ENCODE measurements at places on chromosomes 4 and X.

- no peak for DNase-seq
Observed at GRCh38 chr4:136985683-136986082, 546.6 kb downstream of the PCDH18 start.

DNA sequence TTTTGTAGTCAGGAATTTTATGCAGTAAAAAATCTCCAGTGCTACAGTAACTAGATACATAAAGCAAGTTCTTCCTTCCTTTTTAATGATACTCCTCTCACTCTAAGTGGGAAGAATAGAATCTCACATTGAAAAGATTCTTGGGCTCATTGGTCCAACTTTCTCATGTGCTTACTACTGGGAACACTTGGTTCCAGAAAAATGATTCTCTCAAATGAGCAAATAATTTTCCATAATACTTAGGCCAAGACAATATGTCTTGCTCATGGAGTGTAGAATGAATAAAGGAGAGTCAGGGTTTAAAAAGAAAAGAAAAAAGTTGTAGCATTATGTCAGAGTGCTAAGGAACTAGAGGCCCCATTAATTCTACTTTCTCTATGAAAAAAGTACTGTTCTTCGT lies 197.8 kb downstream of the RASL11B start:
- DNase-seq, result no peak

GRCh38 chr4:108991551-108992328 lies 228.9 kb upstream of the ETNPPL start:
- DNase-seq, result no peak

DNA sequence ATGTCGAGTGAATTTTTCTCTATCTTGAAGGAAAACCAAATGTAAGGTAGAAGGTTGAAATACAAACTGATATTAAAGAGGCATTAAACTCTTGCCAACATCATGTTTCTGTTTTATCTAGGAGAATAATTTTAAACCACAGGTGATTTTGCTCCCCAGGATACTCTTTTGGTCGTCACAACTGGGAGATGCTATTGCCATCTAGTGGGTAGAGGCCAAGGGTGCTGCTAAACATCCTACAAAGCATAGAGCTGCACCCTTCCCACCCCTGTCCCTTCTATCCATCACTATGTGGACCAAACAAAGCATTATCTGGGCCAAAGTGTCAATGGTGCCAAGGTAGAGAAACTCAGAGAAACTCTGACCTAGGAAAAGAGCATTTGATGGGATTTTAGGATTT lies 154.6 kb upstream of the MAGEB2 start:
- DNase-seq, result no peak

GRCh38 chr4:81255524-81255923 lies 40.5 kb upstream of the PRKG2 start:
- DNase-seq, result no peak

DNA sequence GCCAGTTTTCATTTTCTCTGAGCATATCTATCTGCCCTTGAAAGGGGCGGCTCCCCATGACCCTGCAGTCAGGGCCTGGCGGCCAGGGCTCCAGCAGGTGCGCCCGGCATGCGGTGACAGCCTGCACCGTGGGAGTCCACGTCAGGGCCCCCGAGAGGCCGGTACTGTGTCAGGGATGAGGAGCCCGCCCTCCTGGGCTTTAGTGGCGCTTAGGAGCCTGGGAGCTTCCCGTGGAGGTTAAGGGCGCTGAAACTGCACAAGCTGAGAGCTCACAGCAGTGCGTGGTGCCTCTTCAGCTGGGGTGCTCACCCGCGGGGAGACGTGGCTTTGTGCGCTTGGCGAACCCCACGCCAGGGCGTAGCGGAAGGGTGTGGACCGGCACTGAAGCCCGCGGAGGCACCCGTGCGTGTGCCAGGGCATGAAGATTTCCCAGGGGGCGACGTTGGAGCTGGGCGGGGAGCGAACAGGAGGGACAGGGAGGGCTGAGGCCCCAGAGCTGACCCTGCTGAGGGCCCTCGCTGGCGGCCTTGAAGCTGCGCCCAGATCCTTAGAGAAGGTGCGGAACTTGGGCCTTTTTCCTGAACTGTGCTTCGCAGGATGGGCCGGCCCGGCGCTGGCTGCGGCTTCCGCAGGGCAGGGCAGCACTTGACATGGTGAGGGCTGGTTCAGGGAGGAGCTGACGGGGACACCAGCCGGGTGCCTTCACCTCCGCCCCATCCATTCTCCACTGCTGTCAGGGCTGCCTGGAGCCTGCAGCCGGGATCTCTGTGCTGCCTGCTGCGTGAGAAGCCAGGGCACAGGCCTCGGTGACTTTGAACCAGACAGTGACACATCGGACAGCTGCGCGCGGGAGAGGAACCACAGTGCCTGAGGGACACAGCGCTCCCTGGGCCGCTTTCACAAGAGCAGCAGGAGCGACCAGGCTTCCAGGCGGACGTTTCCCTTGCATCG lies 32.9 kb downstream of the HTT-AS start:
- DNase-seq, result no peak

DNA sequence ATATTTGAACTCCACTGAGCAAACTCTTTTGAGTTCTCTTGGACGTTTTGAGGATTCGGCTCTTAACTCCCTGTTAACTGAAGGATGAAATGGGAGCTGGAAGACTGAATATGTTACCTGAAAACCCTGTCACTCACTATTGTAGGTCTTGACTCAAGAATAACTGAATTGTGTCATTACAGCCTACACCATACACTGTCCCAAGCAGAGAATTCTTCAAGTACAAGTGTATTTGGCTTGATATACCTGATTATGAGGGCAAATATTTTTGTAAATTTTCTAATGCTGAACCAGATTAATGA lies 276.1 kb downstream of the CFAP299 start:
- DNase-seq, result no peak

DNA sequence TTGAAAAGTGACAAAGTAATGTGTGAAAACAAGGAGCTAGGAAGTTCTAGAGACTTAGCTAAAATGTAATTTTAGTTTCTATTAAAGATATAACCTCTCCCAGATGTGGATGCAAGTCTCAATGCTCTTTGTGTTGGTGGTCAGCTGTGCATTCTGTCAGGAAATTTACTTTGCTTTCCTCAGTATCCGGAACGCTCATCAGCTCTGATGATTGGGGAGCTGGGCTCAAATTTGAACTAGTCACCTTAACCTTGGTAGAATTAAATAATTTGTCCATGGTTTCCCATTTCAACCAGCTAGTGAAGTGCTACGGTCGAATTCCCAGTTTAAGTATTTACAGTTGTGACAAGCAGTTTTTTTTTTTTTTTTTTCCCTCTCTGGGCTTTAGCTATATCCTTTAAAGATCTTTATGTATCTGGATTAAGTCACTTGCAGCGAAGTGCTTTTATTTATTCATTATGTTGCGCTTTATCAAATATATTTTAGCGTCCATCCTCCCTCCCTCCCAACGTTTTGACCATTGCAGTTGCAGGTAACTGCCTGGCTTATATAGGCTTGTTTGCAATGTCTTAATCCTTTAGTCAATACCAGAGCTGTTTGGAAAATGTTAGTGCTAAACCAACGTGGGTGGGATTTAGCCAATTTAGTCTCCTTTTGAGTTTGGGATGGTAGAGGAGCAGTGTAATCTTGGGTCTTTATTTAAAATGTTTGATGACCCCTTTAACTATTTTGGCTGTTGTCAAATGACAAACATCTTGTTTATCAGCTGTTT lies 2.1 kb downstream of the OGT start:
- no peak for DNase-seq

GRCh38 chr4:82430964-82431745 lies 765 bp downstream of the ENOPH1 start:
- DNase-seq, result peak; percentile 48

DNA sequence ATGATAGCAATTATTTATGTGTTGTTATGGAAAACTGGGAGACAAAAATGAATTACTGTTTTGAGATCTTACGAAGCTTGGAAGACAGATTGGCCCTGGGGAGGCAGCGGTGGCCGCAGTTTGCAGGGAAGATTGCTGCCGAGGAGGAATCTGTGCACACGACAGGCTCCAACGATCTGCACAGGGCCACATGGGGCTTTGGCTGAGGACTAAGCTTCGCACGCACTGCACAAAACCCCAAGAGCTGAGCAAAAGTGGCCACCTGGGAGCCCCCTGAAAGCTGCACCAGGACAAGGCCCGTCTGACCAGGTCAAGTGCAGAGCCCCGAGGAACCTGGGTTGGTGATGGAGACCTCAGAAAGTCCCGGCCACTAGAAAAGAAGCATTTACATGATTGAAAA lies 5.2 kb upstream of the PDE6B start:
- DNase-seq, result no peak

GRCh38 chr4:153791746-153792617 lies 3.1 kb upstream of the SFRP2 start:
- peak; percentile 73 for DNase-seq

DNA sequence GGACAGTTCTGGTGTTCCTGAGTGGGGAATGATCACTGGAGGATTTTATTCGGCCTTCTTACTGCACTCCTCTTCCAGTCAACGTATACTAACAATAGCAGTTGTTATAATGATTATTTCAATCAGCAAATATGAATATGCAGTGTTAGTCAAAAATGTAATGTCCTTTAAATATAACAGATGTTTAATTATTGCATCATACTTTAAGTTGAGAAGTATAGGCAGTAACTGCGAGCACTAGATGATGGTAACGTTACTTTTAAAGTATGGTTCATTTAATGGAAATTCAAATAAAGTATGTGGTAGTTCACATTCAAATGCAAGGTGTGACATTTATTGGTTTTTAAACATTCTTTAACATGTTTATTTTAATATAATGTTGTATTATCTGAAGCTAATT lies 5.5 kb upstream of the BLTP1 start:
- no peak for DNase-seq

DNA sequence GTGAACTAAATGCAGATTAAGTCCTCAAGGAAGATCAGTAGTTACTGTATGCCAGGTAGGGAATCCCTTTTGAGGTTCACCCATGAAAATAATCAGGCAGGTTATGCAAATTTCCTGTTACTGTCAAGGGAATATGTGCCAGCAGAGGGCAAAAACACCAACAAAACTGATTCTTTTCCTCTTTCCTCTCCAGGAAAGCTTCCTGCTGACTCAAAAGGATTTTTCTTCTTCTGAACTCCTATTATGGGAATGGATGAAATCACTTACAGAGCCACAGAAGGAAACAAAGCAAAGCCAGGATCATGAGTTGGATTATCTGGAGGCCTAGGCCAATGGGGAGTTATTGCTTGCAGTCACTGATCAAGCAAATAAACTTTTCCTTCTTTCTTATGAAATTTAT lies 49.7 kb downstream of the TMPRSS11F start:
- DNase-seq, result no peak

DNA sequence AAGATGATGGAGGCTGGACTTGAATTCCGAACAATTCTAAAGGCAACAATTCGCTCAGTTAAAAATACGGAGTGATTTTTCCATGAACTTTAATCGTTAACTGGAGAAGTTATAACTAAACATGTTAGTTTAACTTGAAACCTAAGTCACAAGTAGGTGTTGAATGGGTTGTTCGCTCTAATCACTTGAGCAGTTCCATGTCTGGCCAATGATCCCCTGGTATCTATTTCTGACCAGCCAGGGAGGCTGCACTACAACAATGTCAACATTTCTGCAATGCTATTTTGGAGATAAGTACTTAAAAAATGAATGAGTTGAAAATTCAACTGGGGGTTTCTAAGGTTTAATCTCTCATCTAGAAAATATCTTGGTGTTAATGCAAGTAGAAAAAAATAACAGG lies 112.5 kb downstream of the NR3C2 start:
- DNase-seq, result no peak

DNA sequence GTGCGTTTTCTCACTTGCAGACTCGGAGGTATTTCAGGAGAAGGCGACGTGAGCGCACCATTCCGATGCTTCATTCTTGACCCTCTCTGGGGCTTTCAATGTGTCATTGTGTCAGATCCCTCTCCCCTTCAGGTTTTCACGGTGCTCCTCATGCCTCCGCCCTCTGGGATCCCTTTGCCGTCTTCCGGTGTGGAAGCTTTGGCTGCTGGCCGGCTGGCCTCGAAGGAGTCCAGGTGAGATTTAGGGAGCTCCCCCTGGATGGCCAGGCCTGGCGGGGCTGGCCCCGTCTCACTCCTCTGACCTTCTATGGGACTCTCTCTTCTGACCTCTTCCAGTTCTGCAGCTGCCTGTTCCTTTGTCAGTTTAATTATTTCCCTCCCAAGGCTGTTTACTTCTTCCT lies 12.9 kb downstream of the SOD3 start:
- DNase-seq, result no peak

DNA sequence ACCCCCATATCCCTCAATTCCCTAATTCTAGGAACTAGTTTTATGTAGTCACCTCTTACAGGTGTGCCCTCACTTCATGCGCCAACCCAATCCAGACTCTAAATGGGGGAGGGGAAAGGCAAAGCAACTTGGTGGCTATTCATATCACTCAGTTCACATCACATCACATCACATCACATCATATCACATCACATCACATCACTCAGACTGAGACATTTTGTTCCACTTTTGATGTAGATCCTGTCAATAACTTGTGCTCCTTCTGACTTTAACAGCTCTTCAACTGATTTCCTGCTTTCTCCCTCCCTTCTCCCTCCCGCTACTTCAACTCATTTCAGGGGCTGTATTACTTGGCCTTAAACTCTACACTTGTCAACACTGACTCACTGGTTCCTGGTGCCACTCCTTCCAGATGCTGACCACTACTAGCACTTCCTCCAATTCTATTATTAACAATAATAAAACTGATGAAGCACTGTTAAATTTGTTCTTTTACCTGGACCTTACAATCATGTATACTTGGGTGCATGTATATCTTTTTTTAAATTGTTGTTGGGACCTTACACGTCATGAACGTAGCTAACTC lies 29.1 kb upstream of the PLS3 start:
- no peak for DNase-seq

GRCh38 chrX:44432641-44433040 lies 89.2 kb upstream of the EFHC2 start:
- no peak for DNase-seq

- DNase-seq, result no peak
Observed at GRCh38 chr4:174324725-174325124, 41.0 kb downstream of the CEP44 start.

DNA sequence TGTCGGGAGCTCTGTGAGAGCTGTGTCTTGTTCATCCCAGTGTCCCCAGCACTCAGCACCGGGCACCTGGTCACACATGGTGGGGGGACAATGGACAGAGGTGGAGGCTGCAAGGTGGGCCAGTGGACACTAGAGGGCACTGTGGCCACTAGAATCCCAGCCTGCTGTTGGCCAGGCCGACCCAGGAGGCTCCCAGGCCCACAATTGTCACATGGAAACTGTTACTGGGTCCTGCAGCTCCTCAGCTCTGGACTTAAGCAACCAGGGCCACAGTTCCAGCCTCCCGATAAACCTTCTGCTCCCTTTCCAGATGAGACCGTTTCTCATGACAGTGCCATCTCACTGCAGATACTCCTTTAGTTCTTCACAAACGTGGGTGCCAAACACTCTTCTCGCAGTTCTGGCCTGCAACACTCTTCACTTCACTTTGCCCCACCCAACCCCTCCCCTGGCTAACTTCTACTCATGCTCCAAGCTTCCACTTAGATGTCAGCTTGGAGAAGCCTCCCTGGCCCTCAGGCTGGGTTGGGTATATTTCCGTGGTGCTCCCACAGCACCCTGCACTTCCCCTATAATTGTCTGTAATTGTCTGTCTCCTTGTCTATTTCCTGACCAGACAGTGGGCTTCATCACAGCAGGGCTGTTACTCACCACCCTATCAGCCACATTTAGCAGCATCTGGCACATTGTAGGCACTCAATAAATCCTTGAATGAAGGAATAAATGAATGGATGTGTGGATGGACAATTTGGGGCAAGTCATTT lies 3.5 kb upstream of the IQSEC2 start:
- DNase-seq, result peak; percentile 80
